ENCODE measurements at places on chromosomes 1 and 21.

DNA sequence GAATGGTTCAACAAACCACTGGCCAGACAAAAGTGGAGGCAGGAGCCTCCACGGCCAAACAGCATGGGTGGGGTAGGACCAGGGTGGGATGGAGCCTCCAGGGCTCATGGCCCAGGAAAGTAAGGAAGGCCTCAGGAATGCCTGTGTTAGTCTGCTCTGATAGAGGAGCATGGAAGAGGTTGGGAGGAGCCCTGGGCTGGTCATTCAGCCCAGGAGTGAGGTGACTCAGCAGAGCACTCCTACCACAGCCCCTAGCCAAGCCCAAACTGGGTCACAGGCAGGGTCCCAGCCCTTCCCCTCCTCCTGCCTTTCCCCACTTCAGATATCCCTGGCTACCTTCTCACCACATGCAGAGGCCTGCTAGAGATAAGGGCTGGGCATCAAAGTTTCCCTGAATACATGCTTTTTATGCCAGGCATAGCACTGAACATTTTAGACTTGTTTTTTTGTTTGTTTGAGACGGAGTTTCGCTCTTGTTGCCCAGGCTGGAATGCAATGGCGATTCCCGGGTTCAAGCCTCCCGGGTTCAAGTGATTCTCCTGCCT, 3.1 kb upstream of the SHISA4 start:
- no peak for DNase-seq

DNA sequence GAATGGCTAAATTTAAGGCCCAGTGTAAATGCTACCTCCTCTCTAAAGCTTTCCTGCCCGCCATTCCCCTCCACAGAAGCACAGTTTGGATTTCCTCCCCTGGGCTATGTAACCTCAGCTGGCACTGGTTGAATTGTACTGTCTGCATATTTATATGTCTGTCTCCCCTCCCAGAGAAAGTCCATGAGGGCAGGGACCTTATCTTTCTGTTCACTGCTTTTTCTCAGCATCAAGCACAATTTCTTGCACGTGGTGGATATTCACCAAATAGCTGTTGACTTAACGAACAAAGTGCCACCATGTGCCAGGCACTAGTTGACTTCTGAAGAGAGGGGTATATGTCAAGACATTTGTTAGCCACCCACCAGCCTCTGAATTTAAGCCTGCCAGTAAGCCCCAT, 9.5 kb upstream of the PDIK1L start:
- no peak for DNase-seq

- no peak for DNase-seq
Measured at GRCh38 chr21:36554411-36555157, 74.7 kb upstream of the CLDN14 start.

DNA sequence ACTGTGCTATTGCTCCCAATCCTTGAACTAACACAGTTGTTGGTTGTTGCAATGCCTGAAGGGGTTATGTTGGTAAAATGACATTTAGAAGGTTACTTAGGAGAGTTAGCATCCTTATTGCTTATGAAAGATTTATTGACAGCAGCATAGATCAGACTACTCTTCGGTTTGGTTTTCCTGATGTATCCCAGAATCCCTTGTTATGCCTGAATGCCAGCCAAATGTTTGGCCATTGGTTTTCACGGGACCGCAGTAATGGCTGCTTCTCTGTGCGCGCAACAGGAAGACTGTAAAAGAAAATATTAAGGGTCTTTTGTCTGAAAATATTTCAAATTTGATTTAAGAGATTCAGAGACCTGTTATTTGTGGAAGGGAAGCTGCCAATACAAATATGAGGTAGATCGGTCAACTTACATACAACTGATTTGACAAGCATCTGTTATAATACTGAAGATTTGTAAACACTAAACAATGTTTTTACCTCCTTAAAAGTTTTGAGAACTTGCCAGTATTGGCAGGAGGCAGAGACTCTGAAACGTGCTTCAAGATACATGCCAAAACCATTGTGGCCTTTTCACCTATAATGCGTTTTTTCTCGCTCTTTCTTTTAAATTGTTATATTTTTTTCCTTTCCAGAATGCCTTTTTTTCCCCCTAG, 8.3 kb downstream of the NFIA start:
- no peak for DNase-seq

- DNase-seq = no peak
Measured at GRCh38 chr1:165168467-165168866, 188.0 kb downstream of the LMX1A start.

GRCh38 chr1:116704278-116704677, 36.7 kb upstream of the IGSF3 start:
- no peak for DNase-seq

- no peak for DNase-seq
Measured at GRCh38 chr1:66739401-66740157, 12.7 kb upstream of the DYNLT5 start.

DNA sequence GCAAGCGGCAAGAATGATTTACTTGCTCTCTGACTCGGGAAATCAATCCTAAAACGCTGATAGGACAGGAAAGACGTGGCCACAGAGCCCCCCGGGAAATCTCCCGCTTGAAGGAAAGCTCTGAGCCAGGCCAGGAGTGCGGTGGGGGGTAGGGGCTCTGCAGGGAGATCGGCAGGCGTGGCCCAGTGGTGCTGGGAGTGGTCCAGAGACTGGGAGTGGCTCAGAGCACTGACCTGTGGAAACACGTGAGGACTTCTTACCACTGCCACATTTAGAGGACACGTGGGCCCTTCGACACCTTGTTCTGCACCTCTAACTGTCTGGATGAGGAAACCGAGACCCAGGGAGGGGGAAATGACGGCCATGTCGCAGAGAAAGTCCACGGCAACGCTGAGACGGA, 130.0 kb upstream of the KLHDC7A start:
- peak; percentile 40 for DNase-seq

Data from glutamatergic neuron (in vitro differentiated cells).